Aorta (tissue), 5 donors: ENCODE measurements at places on chromosomes 1 and 21. TPM values are rescaled to one million over a fixed set of nuclear protein-coding genes. Genes with fewer than 3 reads are reported as not detected.

GRCh38 chr1:223765719-223766340 lies 53.5 kb downstream of the CAPN2 start:
- no peak overlapping the region for H3K27ac ChIP-seq
- H3K36me3 ChIP-seq: peaks cover 7% of the 10 kb centered on the region
- H3K4me1 ChIP-seq: no peaks in the 10 kb centered on the region
- DNase-seq: no peak

- H3K4me3 ChIP-seq: no peak overlapping the region
- H3K4me1 ChIP-seq: no peaks in the 10 kb centered on the region
- peak; percentile 45 for DNase-seq
- no peaks in the 10 kb centered on the region for H3K27me3 ChIP-seq
Observed at GRCh38 chr1:153542956-153543711, 2.4 kb upstream of the S100A5 start.

AMY1C gene
- not detected for total RNA-seq

DNA sequence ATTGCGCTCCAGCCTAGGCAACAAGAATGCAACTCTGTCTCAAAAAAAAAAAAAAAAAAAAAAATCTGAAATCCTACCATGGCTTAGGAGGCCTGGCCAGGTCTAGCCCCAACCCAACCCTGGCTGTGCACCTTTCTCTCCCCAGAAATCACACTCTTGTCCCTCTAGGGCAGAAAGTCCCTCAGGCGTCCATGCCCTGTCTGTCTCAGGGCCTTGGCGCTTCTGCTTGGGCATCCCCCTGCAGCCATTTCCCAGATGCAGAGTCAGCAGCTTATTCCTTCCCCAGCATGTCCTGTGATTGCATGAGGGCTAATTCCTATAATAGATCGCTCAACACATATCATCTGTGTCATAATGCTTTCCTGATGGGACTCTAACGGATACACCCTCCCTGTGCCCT lies 57.3 kb upstream of the PCP4 start:
- no peaks in the 10 kb centered on the region for H3K4me1 ChIP-seq
- no peak overlapping the region for H3K4me3 ChIP-seq

GRCh38 chr1:161258439-161259344 lies at the start of gene PCP4L1:
Gene PCP4L1 (plus strand): TSS chr1:161258745. CDS start chr1:161258975, 230 bp downstream.
- no peaks in the 10 kb centered on the region for H3K36me3 ChIP-seq
- no peaks in the 10 kb centered on the region for H3K4me1 ChIP-seq
- DNase-seq: no peak
- peak within 1 kb of the TSS; percentile 36 for H3K4me3 ChIP-seq
- H3K27ac ChIP-seq: no peak within 1 kb of the TSS

DNA sequence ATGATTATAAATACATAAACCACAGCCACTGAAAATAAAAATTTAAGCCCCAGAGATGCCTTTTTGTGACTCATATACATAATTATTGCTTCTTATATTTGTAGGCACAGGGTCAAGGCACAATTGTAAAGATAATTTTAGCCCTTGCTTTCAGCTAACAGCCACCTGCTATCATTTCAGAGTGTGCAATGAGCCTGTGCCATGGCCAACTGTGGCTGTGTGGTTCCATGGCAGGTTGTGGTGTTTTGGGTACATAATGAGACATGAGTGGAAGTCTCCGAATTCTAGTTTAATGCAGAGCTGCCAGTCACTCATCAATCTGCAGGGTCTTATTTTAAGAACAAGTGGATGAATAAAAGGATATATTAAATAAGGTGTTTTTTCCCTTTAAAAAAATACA lies 346.9 kb upstream of the SNX7 start:
- H3K27ac ChIP-seq: no peak overlapping the region
- H3K4me1 ChIP-seq: no peaks in the 10 kb centered on the region
- no peaks in the 10 kb centered on the region for H3K36me3 ChIP-seq
- no peak overlapping the region for H3K4me3 ChIP-seq

ST6GALNAC5 gene
- total RNA-seq: 11.7 TPM

DNA sequence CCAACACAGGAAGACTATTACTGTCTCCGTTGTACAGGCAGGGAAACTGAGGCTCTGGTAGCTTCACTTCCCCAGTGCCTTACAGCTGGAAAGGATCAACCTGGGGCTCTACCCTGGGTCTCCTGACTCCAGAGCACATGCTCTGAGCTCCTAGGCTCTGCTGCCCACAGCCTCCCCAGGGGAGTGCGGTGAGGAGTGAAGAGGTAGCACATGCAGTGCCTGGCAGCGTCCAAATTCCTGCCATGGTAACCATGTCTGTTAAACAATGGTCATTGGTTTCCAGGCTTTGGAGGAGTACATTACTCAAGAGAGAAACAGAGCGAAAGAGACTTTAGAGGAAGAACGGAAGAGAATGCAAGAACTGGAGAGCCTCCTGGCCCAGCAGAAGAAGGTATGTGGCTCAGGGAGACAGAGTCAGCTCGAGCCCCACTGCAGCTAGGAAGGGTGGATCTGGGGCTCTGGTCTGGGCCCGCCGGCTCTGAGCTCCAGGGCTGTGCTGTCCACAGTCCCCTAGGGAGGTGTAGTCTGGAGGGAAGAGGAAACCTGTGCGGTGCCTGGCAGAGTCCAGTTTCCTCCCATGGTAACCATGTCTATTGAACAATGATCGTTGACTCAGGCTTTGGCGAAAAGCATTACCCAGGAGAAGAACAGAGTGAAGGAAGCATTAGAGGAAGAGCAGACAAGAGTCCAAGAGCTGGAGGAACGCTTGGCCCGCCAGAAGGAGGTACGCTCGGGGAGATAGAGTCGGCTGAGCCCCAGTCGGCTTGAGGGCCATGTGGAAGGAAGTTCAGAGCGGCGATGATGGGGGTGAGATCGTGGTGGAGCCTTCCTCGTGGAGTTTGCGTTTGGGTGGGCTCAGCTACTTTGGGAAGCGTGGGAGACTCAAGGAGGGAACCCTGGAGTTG lies 64.6 kb upstream of the EFHD2 start:
- H3K4me1 ChIP-seq: no peaks in the 10 kb centered on the region
- H3K27me3 ChIP-seq: no peaks in the 10 kb centered on the region
- no peaks in the 10 kb centered on the region for H3K36me3 ChIP-seq
- H3K27ac ChIP-seq: no peak overlapping the region
- no peak overlapping the region for H3K4me3 ChIP-seq

DNA sequence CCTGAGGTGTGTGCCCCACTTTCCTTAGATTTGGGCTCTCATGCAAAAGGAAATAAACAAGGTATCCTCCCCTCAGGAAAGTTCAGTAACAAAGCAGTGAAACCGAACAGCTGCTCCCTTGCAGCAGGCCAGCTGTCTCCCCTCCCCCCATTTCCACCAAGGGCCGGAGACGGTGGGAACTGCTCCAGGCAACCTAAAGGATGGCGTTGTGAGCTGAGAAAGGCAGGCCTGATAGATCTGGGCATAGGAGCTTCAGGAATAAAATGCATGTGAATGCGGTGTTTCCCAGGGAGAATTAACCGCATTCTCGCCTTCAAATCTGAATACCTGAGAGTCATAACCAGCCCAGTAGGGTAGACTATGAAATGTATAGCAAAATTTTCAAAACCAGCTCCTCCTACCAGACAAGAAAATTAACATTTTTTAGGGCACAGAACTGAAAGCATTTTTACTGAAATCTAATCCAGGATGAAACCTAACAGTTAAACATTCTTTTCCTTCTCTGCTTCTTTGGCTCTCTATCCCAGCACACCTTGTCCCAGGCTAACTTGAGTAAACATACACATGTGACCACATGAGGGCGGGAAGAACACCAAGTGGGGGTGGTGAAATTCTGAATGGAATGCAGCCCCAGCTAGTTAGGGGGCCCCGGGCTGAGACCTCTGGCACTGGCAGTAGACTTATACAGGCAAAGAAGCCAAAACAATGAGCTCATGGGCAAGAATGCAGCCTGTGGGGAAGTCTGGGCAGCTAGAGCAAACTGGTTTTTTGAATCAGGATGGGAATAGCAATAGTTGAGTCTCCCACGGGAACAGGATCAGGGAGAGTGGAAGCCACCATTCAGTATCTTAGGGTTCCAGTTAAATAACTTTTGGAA lies 11.5 kb downstream of the MCL1 start:
- no peaks in the 10 kb centered on the region for H3K36me3 ChIP-seq
- H3K4me1 ChIP-seq: peaks cover 2% of the 10 kb centered on the region
- H3K27ac ChIP-seq: peak overlapping the region; percentile 61
- no peaks in the 10 kb centered on the region for H3K27me3 ChIP-seq
- DNase-seq: peak; percentile 93

GRCh38 chr1:210218047-210218446 lies 14.5 kb upstream of the SERTAD4 start:
- DNase-seq: no peak
- H3K4me3 ChIP-seq: no peak overlapping the region
- H3K27me3 ChIP-seq: no peaks in the 10 kb centered on the region
- no peaks in the 10 kb centered on the region for H3K36me3 ChIP-seq

- H3K4me1 ChIP-seq: no peaks in the 10 kb centered on the region
- H3K4me3 ChIP-seq: peak within 1 kb of the TSS; percentile 72
- H3K27ac ChIP-seq: no peak within 1 kb of the TSS
- H3K36me3 ChIP-seq: no peaks in the 10 kb centered on the region
- DNase-seq: peak; percentile 92
Observed at GRCh38 chr1:246506674-246507481, at the start of gene SMYD3. Gene SMYD3 (minus strand): TSS chr1:246507279.

GRCh38 chr1:94722181-94722580 lies 98.0 kb upstream of the SLC44A3 start:
- DNase-seq: no peak
- H3K4me1 ChIP-seq: no peaks in the 10 kb centered on the region
- no peaks in the 10 kb centered on the region for H3K27me3 ChIP-seq
- H3K36me3 ChIP-seq: no peaks in the 10 kb centered on the region

DNA sequence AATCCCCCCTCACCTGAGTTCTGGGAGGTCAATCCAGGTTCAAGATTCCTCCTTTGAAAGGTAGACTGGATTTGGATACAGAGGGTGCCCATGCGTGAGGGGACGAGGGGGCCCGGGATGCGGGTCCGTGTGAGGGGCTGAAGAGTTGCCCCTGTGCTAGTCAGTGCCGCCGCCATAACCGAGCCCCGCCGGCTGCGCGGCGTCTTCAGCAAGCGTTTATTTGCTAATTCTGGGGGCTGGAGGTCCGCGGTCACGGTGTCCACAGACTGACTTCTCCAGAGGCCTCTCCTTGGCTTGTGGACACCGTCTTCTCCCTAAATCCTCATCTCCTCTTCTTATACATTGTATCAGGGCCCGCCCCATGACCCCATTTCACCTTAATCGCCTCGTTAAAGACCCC lies 20.9 kb upstream of the SAMD11 start:
- no peak overlapping the region for H3K4me3 ChIP-seq
- H3K27ac ChIP-seq: no peak overlapping the region
- DNase-seq: peak; percentile 74
- H3K27me3 ChIP-seq: no peaks in the 10 kb centered on the region
- no peaks in the 10 kb centered on the region for H3K4me1 ChIP-seq

DNA sequence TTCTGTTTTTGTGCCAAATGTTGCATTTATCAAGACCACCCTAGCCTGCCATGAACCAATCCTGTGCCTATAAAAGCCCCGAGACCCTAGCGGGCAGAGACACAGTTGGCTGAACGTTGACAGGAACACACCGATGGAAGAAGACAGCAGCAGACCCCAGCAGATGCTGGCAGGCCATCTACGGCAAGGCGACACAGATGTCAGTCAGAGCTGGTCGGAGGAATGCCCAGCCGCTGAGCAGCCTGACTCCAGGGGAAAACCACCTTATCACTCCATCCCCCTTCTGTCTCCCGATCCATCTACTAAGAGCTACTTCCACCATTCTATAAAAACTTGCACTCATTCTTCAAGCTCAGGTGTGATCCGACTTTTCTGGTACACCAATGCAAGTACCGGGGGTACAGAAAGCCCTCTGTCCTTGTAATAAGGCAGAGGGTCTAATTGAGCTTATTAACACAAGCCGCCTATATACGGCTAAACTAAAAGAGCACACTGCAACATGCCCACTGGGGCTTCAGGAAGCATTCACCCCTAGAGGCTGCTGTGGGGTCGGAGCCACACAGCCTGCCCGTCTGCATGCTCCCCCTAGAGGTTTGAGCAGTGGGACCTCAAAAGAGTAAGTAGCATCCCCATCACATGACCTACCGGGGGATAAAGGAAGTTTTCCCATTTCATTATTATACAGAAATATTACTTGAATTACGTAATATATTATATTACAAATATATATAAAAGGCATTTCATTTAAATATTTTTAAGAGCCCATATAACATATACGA lies 1156.3 kb upstream of the B3GALT2 start:
- DNase-seq: no peak
- no peak overlapping the region for H3K27ac ChIP-seq
- no peaks in the 10 kb centered on the region for H3K27me3 ChIP-seq

DNA sequence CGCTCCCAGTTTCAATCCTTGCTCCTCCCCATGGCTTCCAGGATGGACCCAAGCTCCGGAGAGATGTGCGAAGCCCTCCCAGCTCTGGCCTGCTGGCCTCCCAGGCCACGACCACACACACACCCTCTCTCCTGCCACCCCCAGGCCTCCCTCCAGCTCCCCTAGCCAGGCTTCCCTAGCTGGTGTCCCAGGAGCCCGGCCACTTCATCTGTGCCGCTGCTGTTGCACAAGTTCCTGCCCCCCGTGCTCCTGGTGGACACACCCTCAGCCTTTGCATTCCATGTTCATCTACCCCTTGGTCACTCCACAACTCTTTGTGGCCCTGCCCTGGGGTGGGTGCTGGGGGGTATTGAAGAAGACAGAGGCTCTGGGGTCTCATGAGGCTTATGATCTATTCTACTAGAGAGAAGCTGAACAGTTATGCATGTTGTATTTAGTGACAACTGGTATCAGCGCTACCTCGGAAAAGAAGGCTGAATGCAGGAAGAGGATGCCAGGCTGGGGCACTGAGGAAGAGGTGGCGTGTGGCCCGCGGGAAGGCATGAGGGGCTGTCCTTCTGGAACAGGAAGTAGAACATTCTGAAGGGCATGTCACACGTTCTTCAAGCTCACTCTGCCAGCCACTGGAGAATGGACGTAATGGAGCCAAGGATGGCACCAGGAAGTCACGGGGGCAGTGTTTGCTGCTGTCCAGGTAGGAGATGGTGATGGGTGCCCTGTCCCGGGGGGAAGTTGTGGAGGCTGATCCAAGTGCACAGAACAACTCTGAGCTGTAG lies 172.4 kb downstream of the PSMG1 start:
- no peak overlapping the region for H3K4me3 ChIP-seq
- H3K27me3 ChIP-seq: no peaks in the 10 kb centered on the region
- no peaks in the 10 kb centered on the region for H3K36me3 ChIP-seq
- DNase-seq: peak; percentile 68
- no peak overlapping the region for H3K27ac ChIP-seq

GRCh38 chr1:243979396-243979795 lies 71.7 kb upstream of the ZBTB18 start:
- no peaks in the 10 kb centered on the region for H3K27me3 ChIP-seq
- no peaks in the 10 kb centered on the region for H3K4me1 ChIP-seq
- H3K27ac ChIP-seq: no peak overlapping the region
- H3K4me3 ChIP-seq: no peak overlapping the region
- no peak for DNase-seq
- H3K36me3 ChIP-seq: no peaks in the 10 kb centered on the region

GRCh38 chr1:33460144-33460543 lies 12.3 kb upstream of the ZSCAN20 start:
- no peak overlapping the region for H3K4me3 ChIP-seq
- H3K4me1 ChIP-seq: peaks cover 5% of the 10 kb centered on the region
- H3K27ac ChIP-seq: peak overlapping the region; percentile 91
- DNase-seq: no peak
- no peaks in the 10 kb centered on the region for H3K27me3 ChIP-seq
- no peaks in the 10 kb centered on the region for H3K36me3 ChIP-seq
